NCI-H1092 (cell line): ENCODE measurements at places on chromosomes 12 and 14.

GRCh38 chr12:132622437-132623071, 4.0 kb downstream of the P2RX2 start:
- DNase-seq: no peak

GRCh38 chr14:49297102-49297501, 289.1 kb downstream of the RPS29 start:
- no peak for DNase-seq

GRCh38 chr14:61331992-61332657, 10.7 kb downstream of the PRKCH start:
- DNase-seq: no peak

DNA sequence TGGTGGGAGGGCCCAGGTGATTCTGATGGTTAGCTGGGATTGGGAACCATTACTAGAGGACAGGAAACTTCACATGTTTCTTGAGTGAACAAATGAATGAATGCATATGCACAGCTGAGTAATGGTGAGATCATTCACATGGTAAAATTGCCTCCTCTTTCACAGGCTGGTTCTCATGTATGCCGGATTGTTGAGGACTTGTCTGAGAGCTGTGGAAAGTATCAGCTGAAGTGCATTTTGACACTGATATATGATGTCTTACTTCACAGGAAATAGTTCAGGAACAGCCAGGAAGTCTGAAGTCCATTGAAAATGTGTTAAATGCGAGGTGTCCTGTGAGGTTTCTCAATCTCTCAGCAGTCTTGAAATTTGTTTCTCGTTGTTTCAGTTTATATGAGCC, 77.6 kb upstream of the DACT1 start:
- DNase-seq: no peak

DNA sequence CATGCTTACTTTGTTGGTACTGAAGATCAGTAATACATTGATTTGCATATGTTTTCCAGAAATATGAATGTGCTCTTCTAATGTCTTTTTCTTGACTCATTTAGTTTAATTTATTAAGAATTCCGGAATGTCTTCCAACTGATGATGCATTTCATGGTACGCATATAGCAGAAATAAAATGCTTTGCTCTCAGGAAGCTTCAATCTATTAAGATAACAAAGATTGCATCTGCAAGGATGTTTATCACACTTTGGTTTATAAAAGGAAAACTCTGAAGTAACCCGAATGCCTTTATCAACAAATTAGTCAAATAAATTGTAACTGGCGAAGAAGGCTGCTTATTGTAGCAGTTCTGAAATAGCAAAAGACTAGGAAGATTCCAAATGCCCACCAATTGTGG, 166.4 kb upstream of the LMNTD1 start:
- DNase-seq: no peak

DNA sequence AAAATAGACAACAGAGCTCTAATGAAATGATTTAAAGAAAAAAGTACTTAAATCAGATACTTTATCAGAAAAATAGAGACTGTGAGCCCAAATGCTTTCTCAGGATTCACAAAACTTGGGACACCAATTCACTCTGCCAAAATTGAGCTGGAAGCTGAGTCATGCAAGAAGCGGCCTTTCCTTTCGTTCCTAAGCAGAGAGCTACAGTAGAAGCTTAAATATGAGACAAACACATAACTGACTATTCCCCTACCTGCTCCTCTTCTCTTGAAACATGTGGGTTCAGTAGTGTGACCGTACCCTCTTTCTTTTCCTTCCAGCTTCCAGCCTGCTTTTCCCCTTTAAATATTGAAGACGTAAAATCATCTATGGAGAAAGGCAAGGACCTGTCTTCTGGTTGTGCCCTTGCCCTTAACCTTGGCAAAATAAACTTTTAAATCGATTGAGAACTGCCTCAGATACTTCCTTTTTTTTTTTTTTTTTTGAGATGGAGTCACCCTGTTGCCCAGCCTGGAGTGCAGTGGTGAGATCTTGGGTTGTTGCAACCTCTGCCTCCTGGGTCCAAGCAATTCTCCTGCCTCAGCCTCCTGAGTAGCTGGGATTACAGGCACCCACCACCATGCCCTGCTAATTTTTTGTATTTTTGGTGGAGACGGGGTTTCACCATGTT, 4.4 kb upstream of the SDS start:
- DNase-seq: no peak

- no peak for DNase-seq
Observed at GRCh38 chr14:86321151-86321550, 791.2 kb downstream of the FLRT2 start.

DNA sequence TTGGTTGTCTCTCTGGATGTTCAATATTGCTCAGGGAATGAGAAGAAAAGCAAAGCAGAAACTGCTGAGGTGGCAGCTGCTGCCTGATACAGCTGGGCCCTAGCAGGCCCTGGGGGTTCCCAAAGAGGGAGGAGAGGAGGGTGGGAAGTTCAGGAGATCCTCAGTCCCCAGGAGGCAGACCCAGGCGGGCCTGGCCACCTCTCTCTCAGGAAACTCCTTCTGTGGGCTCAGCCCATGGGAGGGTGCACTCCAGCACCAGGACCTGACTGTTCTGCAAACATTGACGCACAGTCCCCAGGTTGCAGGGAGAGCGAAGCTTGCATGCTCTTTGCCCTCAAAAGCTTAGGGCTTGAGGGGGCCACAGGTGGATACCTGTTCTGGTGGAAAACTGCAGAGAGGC, 29.6 kb downstream of the IRF2BPL start:
- DNase-seq: no peak

GRCh38 chr12:70354787-70355186, 11.3 kb upstream of the KCNMB4 start:
- no peak for DNase-seq

GRCh38 chr12:93818488-93819049, 141.4 kb downstream of the CRADD start:
- DNase-seq: no peak

- DNase-seq: no peak
Observed at GRCh38 chr14:54633076-54633475, 66.1 kb downstream of the SAMD4A start.

GRCh38 chr12:61011767-61012423, 1248.3 kb upstream of the USP15 start:
- DNase-seq: no peak

- peak; percentile 35 for DNase-seq
Observed at GRCh38 chr12:18158774-18159557, 69.0 kb upstream of the RERGL start.

GRCh38 chr14:92657457-92658142, 90.8 kb downstream of the LGMN start:
- no peak for DNase-seq

- DNase-seq: no peak
Observed at GRCh38 chr14:66432334-66432733, 53.8 kb upstream of the CCDC196 start.

- no peak for DNase-seq
Observed at GRCh38 chr14:41072776-41073175, 533.9 kb upstream of the LRFN5 start.

DNA sequence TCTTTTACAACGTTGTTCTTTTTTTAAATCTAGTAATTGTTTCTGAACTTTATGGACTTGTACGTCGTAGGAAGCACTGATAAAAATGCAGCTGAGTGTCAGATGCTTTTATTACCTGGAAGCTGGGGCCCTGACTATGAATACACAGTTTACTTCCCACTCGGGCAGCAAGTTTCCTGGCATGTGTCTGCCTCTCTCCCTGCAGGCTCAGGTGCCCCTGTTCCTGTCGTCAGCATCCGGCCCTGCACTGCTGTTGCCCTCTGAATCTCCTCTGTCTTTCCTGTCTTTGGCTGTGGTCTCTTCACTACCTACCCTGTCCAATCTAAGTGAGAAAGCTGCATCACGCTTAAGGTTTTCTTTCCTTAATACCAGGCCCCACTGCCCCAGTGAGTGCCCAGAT, 75.8 kb downstream of the PELI2 start:
- no peak for DNase-seq

- DNase-seq: no peak
Observed at GRCh38 chr12:13223179-13223804, 26.8 kb downstream of the EMP1 start.
